Chondrocyte (in vitro differentiated cells): ENCODE measurements at places on chromosomes 6 and 20. TPM values are rescaled to one million over a fixed set of nuclear protein-coding genes. Genes with fewer than 3 reads are reported as not detected.

The SLC17A9 gene
- 0.24 to 1.2 TPM (median 0.79 TPM) in 3 replicates for total RNA-seq

The TAGAP gene
- not detected in 3 replicates for total RNA-seq

The ABT1 gene
- total RNA-seq, result 9.7 to 11.4 TPM (median 10.1 TPM) in 3 replicates

The SLC2A10 gene
- 39.6 to 43.5 TPM (median 40.2 TPM) in 3 replicates for total RNA-seq

The C6orf163 gene
- total RNA-seq, result 1.2 to 3.3 TPM (median 1.7 TPM) in 3 replicates

The SPATS1 gene
- total RNA-seq, result not detected in 3 replicates

The SLC17A1 gene
- not detected in 3 replicates for total RNA-seq

DNA sequence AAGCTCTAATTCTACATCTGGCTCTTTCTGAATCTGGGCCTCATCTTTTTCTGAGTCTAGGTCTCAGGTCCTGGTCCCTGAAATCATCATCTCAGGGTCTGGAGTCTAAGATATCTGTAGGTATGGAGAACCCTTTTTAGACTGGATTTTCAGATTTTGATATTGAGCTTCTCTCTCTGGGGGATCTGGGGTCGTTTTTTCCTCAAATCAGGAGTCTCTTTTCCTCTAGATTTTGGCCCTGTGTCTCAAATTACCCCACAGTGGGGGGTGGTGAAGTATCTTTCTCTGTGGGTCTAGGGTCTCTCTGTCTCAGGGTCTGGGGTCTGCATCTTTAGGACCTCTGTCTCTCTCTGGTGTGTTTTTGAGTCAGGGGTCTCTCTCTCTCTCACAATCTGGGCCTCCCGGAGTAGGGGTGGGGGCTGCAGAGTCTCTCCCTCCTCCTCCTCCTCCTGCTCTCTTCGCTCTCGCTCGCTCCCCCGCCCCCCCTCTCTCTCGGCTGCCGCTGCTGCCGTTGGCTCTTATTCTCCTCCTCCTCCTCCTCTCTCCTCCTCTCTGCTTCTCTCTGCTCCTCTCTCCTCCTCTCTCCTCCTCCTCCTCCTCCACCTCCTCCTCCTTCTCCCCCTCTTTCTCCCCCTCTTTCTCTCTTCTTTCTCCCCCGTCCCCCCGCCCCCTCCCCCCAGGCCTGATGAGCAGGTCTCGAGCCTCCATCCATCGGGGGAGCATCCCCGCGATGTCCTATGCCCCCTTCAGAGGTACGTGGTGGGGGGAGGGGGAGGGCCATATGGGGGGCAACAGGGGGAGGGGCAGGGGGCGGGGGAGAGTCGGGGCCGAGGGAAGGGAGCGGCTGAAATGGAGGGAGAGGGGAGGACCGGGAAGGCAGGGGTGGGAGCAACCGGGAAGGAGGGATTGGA lies at the start of gene SYNGAP1:
SYNGAP1 (plus strand) TSS at position 486 of the 911 bp plus-strand sequence; CDS start at position 686, 200 bp downstream.
- DNase-seq, result no peak

DNA sequence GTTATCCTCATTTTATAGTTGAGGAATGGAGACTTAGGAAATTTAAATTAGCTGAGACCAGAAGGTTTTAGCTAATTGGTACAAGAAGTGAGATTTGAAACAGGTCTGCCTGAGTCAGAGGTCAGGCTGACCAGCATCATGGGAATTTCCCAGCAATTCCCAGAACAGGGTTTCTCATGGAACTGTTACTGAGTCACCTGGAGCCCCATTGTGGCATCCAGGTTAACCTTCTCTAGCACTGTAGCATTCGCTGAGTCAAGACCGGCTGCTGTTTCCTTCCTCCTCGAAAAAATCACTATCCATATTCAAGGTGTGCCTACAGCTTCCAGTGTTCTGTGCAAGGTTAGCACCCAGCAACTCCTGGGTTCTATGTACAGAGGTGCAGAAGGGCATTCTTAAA lies 238.0 kb upstream of the MAN1A1 start:
- no peak for DNase-seq

DNA sequence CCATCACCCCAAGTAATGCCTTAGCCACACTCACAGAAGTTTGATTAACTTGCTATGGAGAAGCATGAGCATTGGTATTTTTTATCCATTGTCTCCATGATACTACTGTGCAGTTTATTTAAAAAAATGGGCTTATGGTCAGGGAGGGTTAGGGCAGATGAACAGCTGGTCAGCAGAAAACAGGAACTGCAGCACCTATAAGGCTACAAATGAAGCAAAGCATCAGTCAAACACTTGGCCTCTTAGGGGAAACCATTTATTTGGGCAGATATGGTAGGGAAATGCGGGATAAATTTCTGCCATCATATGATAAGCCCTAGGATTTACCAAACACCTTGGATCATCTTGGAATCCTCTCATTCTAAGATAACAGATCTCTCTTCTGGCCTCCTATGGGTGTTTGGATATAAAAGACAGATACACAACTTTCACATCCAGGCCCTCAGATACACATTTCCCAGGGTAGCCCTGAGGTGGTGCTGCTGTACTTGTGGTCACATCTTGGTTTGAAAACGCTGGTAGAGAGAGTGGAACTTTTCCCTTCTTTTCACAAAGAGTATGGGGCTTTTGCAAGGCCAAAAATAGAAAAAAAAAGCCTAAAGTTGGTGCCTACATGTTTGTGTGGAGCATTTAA lies 42.8 kb upstream of the AHI1 start:
- no peak for DNase-seq

DNA sequence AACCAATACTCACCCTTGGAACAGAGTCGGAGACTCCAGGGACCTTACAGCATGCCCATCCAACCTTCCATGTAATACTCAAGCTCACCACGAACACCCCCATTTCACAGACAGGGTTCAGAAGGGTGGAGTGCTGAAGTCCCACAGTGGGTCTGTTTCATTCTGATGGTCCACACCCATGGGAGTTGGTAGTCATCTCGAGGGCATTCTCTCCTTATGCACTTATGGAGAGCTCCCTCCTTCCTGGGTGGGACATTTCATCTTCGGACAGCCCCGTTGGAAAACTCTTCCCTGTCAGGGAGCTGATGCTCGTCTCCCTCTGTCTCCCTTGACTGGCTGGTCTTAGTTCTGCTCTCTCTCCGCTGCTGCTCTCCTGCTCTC lies 38.9 kb downstream of the COX4I2 start:
- DNase-seq, result no peak

DNA sequence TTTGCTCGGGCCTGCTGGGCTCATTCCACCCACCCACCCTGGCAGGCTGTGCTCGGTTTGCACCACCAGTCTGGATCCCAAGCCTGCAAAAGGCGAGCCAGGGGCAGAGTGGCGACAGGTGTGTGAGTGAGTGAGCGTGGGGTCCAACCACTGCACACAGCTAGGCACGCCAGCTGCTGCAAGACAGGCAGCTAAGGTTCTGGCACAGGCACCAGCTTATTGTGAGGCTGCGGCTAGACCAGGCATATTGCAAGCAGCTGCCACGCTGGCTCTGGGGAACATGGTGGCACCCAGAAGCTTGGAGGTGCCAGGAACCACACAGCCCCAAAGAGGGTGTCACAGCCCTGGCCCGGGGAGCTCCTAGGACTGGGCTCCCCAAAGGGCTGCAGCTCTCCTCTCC lies 205.1 kb downstream of the ANKRD60 start:
- DNase-seq, result no peak

DNA sequence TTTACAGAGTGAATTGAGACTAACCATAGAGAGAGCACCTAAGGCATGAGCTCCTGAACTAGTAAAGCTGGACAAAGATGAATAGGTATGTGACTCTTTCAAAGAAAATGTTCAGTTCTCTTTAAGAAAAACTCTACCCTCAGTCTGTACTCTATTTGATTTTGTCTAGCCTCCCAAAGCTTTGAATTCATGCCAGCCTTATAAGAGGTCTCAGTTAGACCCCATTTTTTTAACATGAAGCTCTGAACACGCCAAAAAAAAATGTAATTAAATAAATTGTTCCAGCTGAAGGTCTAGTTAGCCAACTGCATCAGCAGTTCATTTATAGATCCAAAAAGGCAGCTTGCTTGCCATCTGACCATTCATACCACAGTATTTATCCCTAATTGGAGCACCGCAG lies 71.6 kb downstream of the COL9A1 start:
- no peak for DNase-seq

GRCh38 chr20:16641511-16642023 lies 68.3 kb upstream of the KIF16B start:
- no peak for DNase-seq
